ENCODE measurements at places on chromosomes 6 and 20.

DNA sequence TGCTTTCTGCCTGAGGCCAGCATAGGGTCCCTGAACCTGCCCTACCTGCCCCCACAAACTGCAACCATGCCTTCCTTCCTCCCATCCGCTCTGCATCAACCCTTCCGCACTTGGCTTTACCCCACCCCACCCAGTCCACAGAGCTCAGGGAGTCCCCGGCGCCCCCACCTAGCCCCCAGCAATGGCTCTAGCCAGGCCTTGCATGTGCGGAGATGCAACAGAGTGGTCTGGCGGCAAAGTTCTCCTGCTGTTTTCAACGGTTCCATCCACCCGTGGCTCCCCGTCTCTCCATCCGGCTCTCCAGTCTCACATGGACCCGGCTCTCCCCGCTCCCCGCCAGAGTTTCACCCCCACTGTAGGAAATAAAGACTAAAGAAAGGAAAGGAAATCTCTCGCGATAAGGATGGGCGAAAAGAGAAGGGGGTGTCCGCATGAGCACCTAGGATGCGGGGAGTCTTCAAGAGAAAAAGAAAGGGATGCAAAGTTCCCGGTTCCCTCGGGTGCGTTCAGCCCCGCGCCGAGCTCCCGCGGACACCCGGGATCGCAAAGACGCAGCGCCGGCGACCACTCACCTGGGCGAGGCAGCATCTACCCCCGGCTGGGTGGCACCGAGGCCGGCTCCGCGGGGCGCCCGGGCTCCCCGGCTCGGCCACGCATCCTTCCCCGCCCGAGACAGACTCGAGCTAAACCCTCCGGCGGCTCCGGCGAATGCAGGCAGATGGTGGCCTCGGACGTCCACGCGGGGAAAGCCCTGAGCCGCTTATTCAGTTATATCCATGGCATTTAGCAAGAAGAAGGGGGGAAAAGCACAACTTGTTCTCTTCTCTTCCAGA lies 579 bp downstream of the LRFN2 start:
- DNase-seq, result no peak

DNA sequence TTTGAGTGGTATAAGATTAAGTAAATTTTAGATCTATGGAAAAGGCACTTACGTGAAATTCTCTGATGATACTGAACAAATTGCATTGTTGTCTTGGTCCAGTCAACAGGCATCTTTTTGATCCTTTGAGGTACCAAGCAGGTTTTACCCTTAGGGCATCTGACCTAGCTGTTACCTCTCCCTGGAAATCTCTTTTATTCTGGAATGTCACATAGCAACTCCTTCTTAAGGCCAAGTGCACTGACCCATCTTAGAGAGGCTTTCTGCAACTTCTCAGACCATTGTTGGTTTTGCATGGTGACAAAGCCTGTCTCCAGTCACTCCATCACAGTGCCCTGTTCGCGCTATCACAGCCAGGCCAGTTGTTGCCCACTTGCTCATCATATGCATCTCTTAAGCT lies 42.0 kb downstream of the TPD52L1 start:
- DNase-seq, result no peak

DNA sequence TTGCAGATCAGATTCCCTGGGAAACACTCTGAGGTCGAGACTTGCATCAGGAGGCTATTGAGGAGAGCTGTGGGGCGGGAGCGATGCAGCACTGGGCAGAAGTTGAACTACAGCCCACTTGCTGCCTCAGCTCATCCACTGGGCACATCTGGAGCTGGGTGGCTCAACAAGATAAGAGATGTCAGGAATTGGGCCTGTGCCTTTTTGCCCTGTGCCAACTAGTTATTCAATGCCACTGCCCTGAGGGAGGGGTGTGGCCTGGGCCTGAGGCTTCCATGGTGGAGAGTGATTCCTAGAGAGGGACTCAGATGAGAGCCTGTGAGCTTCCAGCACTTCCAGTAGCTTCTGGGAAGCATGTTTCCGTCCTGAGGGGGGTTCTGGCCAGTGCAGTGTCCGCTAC lies 32.7 kb downstream of the BRPF3 start:
- no peak for DNase-seq

- DNase-seq, result no peak
These were observed 554.2 kb downstream of the CDH26 start for GRCh38 chr20:60512443-60512842.

DNA sequence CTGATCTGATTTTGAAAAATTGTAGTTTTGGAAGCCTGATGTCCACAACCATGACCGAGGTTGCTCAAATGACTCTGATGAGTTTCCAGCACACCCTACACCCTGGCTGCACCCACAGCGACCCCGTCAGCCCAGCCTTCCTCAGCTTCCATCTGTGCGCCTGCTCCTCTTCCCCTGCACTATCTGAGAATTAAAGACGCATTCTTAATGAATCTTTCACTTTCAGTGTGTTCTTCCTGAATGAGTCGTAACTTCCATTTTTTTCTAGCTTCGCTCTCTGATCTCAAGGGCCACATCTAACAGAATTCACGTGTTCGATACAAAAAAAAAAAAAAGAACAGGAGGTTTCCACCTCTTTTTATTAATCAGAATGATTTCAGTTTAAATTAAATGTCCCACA lies 21.3 kb upstream of the RREB1 start:
- no peak for DNase-seq

DNA sequence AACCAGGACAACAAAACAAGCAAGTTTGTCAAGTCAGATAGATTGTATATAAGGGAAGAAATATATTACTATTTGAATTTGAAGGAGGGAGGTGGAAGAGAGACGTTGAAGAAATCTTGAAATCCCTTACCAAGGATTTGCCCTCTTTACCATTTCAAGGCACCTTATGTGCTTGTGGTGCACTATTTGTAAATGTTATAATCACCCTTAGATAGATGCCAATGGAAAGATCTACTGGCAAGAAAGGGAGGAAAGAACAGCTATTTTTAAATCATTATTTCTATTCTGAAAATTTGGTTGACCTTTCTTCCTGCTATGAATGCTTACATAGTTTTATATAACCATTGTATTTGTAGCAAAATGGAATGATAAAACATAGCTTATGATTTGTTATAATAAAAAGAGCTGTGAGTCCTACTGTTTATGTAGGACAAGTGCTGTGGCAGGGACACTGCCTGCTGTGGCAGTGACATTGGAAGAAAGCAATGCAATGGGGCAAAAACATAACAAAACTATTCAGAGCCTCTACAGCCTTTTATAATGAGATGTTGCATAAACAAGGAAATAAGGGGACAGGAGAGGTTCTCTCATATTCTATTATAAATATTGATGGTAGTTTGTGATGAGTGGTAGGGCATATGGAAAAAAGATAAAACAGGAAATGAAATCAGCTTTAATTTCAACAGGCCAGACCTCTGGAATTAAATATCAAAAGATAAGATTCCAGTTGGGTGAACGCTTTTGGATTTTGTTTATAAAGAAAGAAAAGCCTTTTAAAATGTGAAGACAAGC lies 1145.2 kb upstream of the GJE1 start:
- no peak for DNase-seq

GRCh38 chr20:63627751-63628245 lies 897 bp upstream of the GMEB2 start:
- DNase-seq, result no peak

- no peak for DNase-seq
These were observed 44.1 kb downstream of the SUN5 start for GRCh38 chr20:32960222-32960518.

DNA sequence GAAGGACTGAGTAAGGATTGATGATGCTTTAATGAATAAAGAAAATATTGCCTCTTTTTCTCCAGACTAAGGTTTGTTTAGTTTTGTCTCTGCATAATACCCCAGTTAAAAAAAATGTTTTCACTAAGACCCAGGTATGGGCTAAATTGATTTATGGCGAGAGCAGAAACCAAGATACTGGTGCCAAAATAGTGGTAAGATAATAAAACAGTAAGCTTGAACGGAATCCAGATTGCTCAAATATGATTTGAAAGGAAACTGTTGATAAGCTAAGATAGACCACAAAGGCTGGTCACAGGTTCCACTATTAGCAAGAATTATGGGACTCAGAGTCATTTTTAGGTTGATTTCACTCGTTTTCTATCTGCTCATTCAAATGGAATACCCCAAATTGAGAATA lies 831.2 kb downstream of the EPHA7 start:
- DNase-seq, result no peak

DNA sequence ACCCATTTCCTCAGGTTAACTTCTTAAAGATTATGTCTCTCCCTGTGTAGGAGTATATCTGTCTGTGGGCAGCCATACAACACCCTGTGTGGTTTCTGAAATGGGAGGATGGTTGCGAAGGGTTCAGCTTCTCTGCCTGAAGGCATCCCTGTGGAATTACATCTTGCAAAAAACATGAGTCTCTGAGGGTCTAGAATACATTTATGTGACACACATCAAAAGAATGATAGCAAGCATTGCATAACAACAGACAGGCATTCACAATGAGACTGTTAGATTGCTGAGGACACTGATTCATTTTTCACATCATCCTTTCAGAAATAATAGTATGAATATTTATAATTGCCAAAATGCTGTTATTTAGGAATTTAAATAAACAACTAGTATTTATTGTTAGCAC lies 670.9 kb downstream of the HTR1B start:
- no peak for DNase-seq

DNA sequence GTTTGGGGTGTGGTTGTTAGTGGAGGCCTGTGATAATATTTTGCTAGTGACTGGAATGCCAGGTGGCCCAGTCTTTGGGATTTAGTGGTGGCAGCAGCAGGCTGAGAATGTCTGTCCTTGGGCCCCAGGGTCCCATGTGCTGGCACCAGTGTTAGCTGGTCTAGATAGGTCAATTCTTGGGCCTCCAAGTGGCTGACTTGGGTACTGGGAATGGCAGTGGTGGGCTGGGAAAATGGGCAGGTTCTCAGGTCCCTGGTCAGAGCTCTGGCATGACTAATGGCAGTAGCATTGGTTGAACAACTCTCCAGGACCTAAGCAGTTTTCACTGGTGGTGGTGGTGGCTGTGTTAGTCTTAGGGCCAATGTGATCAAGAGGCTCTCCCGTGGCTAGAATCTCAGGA lies 50.3 kb downstream of the OLIG3 start:
- no peak for DNase-seq

DNA sequence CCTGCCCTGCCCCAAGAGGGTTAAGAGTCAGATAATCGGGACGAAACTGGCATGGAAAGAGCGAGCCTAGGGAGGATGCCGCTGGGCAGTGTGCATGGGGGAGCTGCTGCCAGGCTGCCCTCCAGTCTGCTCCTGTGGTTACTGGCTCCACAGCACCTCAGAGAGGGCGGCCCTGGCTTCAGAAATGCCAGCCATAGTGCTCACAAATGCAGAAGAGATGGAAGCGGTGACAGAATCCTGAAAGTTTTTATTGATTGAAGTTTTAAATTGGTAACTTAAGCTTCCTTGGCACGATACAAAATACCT lies 57.9 kb downstream of the VAPB start:
- DNase-seq, result no peak

GRCh38 chr6:169858935-169859351 lies 107.5 kb downstream of the ERMARD start:
- DNase-seq, result no peak

GRCh38 chr6:22882581-22882980 lies 313.2 kb downstream of the HDGFL1 start:
- DNase-seq, result no peak

Measured in NCI-H774 (cell line).